Right hindlimb (tissue), 1 donor: ENCODE measurements at places on chromosomes 3 and 15.

DNA sequence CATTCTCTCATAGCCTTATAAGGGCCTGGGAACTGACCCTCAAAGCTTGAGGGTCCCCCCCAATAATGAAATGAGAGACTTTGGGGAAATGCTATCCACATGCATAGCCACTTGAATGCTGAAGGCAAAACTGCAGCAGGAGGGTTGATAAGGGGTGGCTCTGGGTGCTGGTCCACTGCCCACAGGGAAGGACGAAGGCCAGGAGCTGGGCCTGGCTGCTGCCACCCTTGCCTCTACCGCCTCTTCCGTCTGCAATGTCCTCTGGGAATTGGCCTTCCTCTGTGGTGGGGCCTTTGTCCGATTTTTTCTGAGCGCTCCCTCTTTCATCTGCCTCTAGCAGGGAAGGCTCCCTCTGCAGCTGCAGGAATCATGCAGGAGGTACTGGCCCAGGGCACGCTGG lies 41.0 kb downstream of the OCA2 start:
- no peak for DNase-seq

DNA sequence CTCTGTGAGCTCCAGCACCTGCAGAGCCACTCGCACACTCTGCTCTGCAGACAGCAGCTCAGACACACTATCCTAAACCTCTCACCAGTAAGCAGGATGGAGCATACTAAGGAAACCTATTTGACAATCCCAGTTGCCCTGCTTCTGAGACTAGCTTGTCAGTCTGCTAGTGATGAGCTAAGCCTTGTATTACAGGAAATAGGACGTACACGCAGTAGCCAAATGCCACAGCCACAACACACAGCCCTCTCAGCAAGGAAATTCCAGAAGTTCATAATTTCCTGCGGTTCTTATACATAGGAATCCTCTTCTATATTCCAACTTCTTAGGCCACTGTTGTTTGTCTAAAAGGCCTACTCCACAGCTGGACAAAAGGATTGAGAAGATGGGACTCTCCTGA lies 74.5 kb downstream of the MYLK start:
- no peak for DNase-seq

GRCh38 chr3:160183345-160184076 lies 41.7 kb upstream of the C3orf80 start:
- no peak for DNase-seq

DNA sequence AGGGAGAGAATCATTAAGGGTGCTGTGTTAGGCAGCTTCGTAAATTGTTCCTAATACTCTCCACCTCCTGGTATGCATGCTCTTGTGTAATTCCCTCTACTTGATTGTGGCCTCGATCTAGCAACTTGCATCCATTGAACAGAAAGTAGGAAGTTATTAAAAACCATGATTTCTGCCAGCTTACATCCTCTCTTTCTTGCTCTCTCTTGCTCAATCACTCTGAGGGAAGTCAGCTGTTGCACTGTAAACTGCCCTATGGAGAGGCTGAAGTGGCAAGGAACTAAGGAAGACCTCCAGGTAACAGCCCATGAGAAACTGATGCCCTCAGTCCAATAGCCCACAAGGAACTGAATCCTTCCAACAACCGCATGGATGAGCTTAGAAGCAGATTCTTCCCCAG lies 92.6 kb downstream of the ERC2 start:
- no peak for DNase-seq

- DNase-seq = no peak
These were observed 20.9 kb downstream of the SMAD6 start for GRCh38 chr15:66722757-66723540.

DNA sequence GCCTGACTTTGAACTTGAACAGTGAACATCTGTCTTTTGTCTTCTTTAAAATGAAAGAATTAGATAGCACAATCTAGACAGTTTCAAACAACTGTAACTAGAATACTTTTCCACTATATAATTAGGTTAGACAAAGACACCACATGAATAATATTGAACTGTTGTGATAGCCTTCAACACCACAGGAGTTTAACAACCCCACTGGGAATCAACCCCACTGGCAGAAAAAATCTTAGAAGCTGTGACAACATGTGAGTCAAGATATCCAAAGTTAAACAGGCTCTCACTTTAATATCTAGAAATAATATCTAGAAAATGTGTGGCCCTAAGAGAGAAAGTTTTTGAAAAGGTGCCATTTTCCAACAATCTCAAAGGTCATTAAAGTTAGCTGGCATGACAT lies 64.4 kb upstream of the PRICKLE2 start:
- no peak for DNase-seq

DNA sequence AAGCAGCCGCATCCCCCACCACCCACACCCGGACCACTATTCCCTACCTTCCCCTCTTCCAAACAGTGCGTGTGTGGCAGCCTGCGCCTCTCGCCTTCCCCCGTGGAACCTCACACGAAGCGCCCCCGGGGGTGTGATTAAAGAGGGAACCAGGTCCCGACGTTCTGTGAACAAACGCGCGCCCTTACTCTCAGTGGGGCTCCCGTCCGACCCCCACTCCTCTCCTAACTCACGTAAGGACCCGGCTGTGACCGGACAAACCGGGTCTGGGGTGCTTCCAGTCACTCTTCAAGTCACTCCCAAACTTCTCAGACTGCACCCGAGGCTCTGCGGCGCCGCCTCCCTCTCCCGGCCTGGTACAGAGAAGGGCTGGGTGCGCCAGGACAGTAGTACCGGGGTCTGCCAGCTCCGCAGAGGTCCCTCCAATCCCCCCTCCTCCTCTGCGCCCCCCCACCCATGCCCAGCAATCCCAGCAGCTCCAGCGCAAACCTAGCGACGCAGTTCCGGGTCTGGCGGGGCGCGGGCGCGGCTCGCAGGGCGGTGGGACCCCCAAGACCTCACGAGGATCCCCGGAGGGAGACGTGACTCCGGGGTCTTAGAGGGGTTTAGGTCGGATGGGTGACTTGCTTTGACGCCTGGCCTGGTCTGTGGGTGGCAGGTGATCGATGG lies 574 bp downstream of the DUOXA1 start:
- DNase-seq = no peak

DNA sequence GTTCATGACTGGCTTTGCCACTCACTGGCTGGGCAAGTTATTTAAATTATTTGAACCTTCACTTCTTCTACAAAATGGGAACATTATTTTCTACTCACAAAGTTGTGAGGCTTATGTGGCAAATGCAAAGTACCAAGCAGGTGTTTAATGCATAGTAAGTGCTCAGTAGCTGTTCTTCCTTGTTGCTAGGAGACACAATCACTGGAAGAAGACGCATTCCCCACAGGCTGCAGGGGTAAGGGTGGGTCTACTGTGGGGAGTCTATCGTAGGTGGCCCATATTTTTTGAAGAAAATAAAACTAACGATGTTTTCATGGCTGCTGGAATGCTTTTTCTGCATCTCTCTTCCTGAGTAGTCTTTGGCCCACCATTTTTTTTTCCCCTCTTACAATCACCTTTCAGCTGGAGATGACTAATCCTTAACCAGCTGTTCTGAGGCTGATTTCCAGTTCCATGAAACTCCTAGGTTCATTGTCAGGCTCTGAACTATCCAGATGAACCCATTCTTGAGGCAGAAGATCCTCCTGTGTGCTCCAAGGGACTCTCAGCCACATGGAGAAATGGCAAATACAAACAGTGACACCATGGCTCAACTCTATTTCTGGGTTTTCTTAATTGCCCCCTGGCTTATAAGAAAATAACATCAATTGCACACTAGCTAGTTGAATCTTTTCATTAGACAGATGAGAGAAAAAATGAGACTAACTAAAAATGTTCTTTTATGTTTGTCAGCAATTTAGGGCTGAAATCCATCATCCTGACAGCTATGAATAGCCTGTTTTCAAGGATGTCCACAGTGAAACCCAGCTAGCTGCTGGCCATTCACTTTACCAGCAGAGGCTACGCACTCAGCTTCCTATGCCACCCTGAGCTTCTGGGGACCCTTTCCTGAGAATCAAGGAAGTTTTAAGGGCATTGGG lies 108.3 kb upstream of the ETV5 start:
- no peak for DNase-seq

GRCh38 chr3:45187694-45188141 lies 38.4 kb downstream of the TMEM158 start:
- no peak for DNase-seq

- no peak for DNase-seq
These were observed 9.3 kb upstream of the IL1RAP start for GRCh38 chr3:190504354-190505125.

- DNase-seq = no peak
These were observed 102.0 kb downstream of the OTOL1 start for GRCh38 chr3:161598639-161599038.

DNA sequence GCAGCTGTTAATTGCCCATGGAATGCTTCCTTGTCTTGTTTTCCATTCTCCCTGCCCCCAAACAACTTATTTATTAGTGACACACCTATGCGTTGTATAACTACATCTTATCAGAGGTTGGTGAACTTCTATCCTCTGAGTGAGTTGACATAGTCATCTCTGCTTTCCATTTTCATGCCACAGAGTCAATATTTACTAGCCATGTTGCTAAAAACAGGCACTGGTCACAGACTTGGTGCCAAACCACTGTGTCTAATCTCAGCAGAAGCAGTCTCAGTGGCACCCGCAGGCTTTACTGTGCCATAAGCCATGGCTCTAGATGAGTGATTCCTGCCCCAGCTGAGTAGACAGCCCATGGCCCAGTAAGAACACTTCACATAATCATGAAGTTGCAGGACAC lies 26.5 kb downstream of the DAPK2 start:
- peak; percentile 34 for DNase-seq

- no peak for DNase-seq
These were observed 53.0 kb upstream of the FOXP1 start for GRCh38 chr3:71636482-71636881.

GRCh38 chr3:186985661-186986364 lies 55.5 kb downstream of the ST6GAL1 start:
- DNase-seq = no peak

GRCh38 chr3:120678331-120678947 lies 3.6 kb downstream of the HGD start:
- DNase-seq = no peak

DNA sequence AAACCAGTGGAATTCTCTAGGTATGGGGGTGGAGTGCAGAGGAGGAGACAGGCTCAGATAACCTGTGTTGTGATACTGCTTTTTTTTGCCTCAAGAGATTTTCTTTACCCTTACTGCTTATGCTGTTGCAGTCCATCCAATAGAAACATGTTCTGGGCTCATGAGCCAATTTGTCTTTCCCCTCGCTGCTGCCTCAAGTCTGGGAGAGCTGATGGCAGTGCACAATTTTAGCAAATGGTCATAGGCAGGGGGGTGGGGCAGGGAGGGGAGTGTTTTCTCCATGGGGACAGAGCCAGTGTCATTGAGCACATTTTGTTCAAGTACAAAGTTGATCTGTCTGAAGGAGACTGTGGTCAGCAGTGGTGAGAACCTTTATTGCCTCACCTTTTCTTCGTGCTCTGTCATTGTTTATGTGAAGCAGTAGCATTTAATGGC lies 134.9 kb downstream of the MBNL1 start:
- DNase-seq = no peak

- DNase-seq = no peak
These were observed 2.4 kb downstream of the CYP11A1 start for GRCh38 chr15:74364936-74365597.

- DNase-seq = peak; percentile 33
These were observed 197.2 kb downstream of the VGLL3 start for GRCh38 chr3:86793786-86794185.

DNA sequence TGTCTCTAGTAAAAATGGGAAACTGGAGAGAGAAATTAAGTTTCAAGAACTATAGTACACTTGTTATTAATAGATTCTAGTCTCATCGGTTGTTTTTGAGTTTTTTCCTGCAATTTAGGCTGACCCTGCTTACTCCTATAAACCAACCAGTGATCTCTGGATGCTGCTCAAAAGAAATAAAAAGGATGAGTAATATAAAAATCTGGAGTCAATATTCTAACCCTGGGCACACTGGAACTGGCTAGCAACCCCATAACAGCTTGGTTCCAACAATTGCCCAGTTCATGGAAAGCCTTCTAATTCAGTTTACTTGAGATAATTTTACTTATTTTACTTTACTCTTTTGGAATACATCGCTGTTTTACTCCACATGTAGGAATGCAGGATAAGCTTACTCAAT lies 211.6 kb downstream of the GBE1 start:
- no peak for DNase-seq

DNA sequence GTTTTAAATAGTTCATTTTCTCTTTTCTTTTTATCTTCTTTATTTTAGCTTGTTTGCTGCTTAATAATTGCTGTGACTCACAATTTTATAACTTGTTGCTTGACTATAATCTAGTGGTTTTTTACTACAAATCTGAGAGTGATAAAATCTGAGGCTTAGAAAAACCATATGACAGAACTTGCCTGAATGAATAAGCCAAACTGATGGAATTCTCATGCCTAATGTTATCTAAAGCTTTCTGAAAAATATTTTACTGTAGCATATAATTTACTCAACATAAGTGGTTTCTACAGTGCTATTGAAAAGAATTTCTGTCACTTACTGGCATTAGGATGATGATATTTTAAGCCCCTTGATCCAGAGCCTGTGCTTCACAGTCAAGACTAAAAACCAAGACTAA lies 175.1 kb downstream of the VGLL3 start:
- DNase-seq = no peak

- no peak for DNase-seq
These were observed 316.6 kb downstream of the NTRK3 start for GRCh38 chr15:87939848-87940457.

- DNase-seq = peak; percentile 78
These were observed 26.5 kb downstream of the KLF13 start for GRCh38 chr15:31352911-31353811.

GRCh38 chr15:56473017-56473416 lies 8.1 kb upstream of the MNS1 start:
- DNase-seq = no peak

DNA sequence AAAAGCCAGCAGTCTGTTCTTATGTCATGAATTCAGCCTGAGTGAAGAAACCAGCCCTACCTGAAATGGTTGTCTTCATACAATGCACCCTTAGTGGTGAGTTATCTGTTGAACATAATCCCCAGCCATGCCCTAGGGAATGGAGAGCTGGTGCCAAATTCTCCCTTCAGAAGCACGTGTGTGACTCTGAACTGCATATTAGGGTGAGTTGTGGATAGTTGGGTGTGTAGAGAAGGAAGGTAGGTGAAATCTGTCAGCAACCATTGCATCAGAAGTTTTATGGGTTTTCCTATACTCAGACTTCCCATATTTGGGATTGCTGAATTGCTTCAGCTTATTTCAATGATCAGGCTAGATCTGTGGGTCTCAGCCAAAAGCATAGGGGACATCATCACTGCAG lies 46.5 kb upstream of the TP63 start:
- no peak for DNase-seq

GRCh38 chr3:193805448-193805847 lies 212.4 kb downstream of the OPA1 start:
- DNase-seq = peak; percentile 84

GRCh38 chr3:134291319-134292254 lies 40.9 kb upstream of the RYK start:
- DNase-seq = no peak

GRCh38 chr15:35784745-35785144 lies 238.8 kb upstream of the DPH6 start:
- DNase-seq = no peak

DNA sequence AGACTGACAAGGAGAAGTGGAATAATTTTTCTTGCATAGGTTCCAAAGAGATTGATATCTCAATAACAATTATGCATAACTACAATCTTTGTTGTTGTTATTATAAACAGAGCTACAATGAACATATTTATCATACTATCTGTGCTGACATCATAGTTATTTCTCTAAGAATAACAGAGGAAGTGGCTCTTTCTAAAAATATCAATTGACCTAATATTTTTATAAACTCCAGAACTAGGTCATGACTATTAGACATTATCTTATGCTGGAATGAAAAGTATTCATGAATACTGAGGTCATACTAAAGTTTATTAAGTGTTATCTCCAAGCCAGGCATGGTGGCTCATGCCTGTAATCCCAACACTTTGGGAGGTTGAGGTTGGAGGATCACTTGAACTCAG lies 114.1 kb downstream of the DCLK3 start:
- DNase-seq = no peak
